ENCODE measurements at places on chromosomes 12 and 14. TPM values are rescaled to one million over a fixed set of nuclear protein-coding genes. Genes with fewer than 3 reads are reported as not detected.

GAS2L3 gene
- total RNA-seq: 14.9 TPM

DIO2 gene
- total RNA-seq: 0.09 TPM

MOAP1 gene
- 37.9 TPM for total RNA-seq

ATP5F1B gene
- total RNA-seq: 500 TPM

SERPINA9 gene
- not detected for total RNA-seq

PTGER2 gene
- total RNA-seq: 0.11 TPM

NOXRED1 gene
- total RNA-seq: 0.17 TPM

OTOGL gene
- 0.22 TPM for total RNA-seq

RPL10L gene
- total RNA-seq: not detected

NFATC4 gene
- total RNA-seq: 0.34 TPM

RASSF8 gene
- total RNA-seq: 39.3 TPM

KRT83 gene
- not detected for total RNA-seq

PDE6H gene
- total RNA-seq: not detected

CHST11 gene
- total RNA-seq: 1.4 TPM

CLEC9A gene
- total RNA-seq: not detected
